ENCODE measurements at places on chromosomes 5 and 9. TPM values are rescaled to one million over a fixed set of nuclear protein-coding genes. Genes with fewer than 3 reads are reported as not detected.
A peak's percentile ranks its signal among the peaks of the same experiment; 100 is the strongest.

DNA sequence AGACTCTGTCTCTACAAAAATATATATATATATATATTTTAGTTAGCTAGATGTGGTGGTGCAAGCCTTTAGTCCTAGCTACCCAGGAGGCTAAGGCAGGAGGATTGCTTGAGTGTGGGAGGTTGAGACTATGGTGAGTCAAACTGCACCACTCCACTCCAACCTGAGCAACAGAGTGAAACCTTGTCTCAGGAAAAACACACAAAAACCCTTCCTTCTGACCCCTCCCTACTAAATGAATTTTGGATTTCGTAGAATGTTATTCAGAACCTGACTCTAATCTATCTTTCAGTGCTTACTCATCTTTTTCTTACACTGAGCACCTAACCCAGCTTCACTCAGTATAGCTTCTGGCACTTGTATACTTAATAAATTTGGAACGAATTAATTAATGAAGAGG lies 35.2 kb upstream of the IL7R start:
- no peak overlapping the region for H3K27ac ChIP-seq
- H3K36me3 ChIP-seq, result no peaks in the 10 kb centered on the region
- DNase-seq, result no peak
- no peaks in the 10 kb centered on the region for H3K27me3 ChIP-seq

DNA sequence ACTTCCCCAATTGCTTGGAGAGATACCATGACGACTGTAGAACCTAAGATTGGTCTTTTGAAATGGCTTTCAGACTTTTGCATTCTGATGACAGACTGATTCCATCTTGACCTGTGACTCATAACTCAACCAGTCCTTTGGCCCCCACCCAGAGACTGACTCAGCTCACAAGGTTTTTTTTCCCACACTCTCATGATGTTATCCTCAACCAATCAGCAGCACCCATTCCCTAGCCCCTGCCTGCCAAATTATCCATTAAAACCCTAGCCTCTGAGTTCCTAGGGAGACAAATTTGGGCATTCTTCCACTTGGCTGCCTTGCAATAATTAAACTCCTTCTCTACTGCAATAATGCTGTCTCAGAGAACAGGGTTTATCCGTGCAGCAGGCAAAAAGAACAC lies 1263.3 kb upstream of the CDH9 start:
- no peaks in the 10 kb centered on the region for H3K36me3 ChIP-seq
- H3K27me3 ChIP-seq, result no peaks in the 10 kb centered on the region
- no peak overlapping the region for H3K4me3 ChIP-seq
- no peaks in the 10 kb centered on the region for H3K4me1 ChIP-seq

GRCh38 chr5:117947836-117948235 lies 1040.5 kb downstream of the DTWD2 start:
- no peak overlapping the region for H3K4me3 ChIP-seq
- H3K4me1 ChIP-seq, result no peaks in the 10 kb centered on the region
- no peaks in the 10 kb centered on the region for H3K36me3 ChIP-seq
- DNase-seq, result no peak
- no peak overlapping the region for H3K27ac ChIP-seq

- no peak overlapping the region for H3K27ac ChIP-seq
- no peak overlapping the region for H3K4me3 ChIP-seq
- peaks cover 18% of the 10 kb centered on the region for H3K27me3 ChIP-seq
- no peak for DNase-seq
Observed at GRCh38 chr5:1662559-1663085, 137.0 kb downstream of the MRPL36 start.

DNA sequence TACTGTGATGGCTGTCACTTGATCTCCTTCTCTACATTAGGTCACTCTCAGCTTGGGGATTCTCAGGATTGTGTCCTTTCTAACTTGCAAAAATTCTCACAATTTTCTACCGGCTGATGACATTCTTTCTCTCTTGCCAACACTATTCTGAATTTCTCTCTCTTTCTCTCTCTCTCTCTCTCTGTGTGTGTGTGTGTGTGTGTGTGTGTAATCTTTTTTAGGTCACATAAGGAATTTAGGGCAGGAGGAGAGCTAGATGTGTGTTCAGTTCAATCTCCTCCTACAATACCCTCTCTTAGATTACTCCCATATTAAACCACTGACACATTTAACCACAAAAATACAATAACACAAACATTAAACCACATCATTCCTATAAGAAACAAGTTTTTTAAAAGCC lies 242.3 kb upstream of the NREP start:
- DNase-seq, result no peak
- no peaks in the 10 kb centered on the region for H3K36me3 ChIP-seq
- H3K4me1 ChIP-seq, result no peaks in the 10 kb centered on the region
- H3K4me3 ChIP-seq, result no peak overlapping the region
- H3K27me3 ChIP-seq, result no peaks in the 10 kb centered on the region
- no peak overlapping the region for H3K27ac ChIP-seq

- H3K36me3 ChIP-seq, result no peaks in the 10 kb centered on the region
- no peak for DNase-seq
- no peak overlapping the region for H3K27ac ChIP-seq
- H3K27me3 ChIP-seq, result no peaks in the 10 kb centered on the region
- no peak overlapping the region for H3K4me3 ChIP-seq
- H3K4me1 ChIP-seq, result no peaks in the 10 kb centered on the region
Observed at GRCh38 chr5:180439911-180440769, 54.0 kb upstream of the CNOT6 start.

DNA sequence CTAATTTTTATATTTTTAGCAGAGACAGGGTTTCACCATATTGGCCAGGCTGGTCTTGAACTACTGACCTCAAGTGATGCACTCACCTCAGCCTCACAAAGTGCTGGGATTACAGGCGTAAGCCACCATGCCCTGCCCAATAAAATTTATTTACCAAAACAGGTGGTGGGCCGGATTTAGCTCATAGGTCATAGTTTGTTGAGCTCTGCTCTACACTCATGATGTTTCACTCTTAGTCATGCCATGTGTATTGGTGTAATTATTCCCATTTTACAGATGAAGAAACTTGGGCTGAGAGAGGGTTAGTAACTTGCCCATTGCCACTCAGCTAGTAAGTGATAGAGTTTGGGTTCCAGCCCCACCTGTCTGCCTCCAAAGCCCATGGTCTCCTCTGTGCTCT lies 93.1 kb upstream of the WWC1 start:
- no peaks in the 10 kb centered on the region for H3K27me3 ChIP-seq
- no peak overlapping the region for H3K4me3 ChIP-seq
- no peak overlapping the region for H3K27ac ChIP-seq
- H3K4me1 ChIP-seq, result no peaks in the 10 kb centered on the region

GRCh38 chr9:104856413-104856941 lies 71.5 kb downstream of the ABCA1 start:
- H3K4me3 ChIP-seq, result no peak overlapping the region
- H3K4me1 ChIP-seq, result no peaks in the 10 kb centered on the region
- DNase-seq, result no peak
- no peaks in the 10 kb centered on the region for H3K27me3 ChIP-seq
- H3K27ac ChIP-seq, result no peak overlapping the region

- H3K27me3 ChIP-seq, result no peaks in the 10 kb centered on the region
- no peaks in the 10 kb centered on the region for H3K4me1 ChIP-seq
- no peaks in the 10 kb centered on the region for H3K36me3 ChIP-seq
- no peak overlapping the region for H3K27ac ChIP-seq
- no peak overlapping the region for H3K4me3 ChIP-seq
Observed at GRCh38 chr5:57311921-57312735, 138.3 kb downstream of the GPBP1 start.

DNA sequence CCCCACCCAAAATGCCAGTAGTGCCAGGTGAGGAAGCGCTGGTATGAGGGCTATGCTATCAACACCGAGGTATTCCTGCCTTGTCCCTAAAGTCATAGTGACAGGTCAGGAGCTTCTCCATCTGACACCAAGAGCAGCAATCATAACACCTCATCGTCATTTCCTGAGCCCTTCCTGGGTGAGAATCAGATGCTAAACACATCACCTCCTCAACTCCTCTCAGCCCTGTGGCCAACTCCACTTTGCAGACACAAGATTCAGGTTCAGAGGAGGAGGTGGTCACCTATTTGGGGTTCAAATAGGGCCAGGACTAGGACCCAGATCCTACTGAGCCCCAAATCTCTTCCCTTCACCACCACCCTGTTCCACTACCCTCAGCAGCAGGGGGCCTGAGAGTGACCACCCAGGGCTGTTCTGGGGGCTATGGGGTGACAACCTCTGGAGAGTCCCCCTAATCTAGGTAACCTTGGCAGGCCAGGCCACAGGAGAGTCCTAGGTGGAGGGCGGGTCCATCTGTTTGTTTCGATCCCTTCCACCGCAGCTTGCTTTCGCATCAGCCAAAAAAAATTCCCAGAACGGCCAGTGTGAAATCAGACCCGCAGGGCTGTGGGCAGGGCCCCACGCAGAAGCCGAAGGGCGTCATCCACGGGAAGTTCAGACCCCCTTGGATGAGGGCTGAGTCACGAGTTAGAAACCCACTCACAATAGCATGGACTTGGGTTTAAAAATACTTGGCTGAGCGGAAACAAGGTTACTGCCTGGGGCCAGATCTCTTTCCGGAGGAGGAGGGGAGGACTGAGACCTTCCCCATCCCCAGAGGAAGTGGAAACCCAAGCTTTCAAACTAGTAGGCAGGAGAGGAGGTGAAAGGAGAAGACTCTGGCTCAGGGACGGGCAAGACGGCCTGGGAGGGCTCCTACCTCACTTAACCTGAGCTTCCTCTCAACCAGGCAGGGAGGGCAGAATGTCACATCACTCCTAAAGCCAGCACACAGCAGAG lies 8.7 kb downstream of the STK10 start:
- no peaks in the 10 kb centered on the region for H3K27me3 ChIP-seq
- peak; percentile 34 for DNase-seq
- no peak overlapping the region for H3K4me3 ChIP-seq

GRCh38 chr5:33761139-33761538 lies 130.7 kb downstream of the ADAMTS12 start:
- no peak overlapping the region for H3K4me3 ChIP-seq
- no peaks in the 10 kb centered on the region for H3K27me3 ChIP-seq
- H3K4me1 ChIP-seq, result no peaks in the 10 kb centered on the region
- H3K27ac ChIP-seq, result no peak overlapping the region

DNA sequence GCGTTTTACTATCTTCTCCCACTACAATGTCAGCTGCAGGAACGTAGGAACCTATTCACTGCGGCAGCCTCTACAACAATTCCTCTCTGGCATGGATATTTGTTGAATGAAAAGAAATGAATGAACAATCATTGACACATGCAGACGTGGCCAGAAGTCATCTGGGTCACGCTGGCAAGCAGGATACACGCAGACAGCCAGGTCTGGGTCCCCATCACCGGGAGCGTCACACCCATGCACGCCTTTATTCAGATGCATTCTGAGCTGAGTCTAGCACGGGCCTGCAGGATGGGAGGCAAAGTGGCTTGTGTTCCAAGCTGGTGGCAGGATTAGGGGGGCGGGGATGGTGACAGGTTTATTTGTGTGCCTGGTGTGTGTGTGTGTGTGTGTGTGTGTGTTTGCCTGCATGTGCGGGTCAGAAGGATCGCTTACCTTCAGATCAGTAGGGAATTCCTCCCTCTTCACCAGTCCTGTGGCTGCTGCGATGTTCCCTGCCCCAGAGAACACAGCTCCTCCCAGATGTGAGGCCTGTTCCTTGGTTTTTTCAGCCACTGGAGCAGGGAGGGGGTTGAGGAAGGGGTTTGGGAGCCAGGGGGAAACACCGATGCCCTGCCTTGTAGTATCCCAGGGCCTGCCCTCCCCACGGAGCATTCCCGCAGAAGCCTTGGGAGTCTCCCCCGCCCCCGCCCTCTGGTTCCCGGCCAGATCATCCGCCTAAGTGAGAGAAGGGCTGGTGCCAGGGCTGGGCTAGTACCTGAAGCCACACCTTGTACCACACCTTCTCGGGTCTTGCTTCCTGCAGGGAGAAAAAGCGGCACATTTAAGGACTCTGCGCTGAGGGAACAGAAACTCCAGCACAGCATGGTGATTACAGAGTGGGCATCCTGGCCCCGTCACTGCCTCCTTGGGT lies 4.1 kb downstream of the SNCB start:
- H3K4me3 ChIP-seq, result no peak overlapping the region
- no peaks in the 10 kb centered on the region for H3K36me3 ChIP-seq
- no peak overlapping the region for H3K27ac ChIP-seq
- DNase-seq, result peak; percentile 73

DNA sequence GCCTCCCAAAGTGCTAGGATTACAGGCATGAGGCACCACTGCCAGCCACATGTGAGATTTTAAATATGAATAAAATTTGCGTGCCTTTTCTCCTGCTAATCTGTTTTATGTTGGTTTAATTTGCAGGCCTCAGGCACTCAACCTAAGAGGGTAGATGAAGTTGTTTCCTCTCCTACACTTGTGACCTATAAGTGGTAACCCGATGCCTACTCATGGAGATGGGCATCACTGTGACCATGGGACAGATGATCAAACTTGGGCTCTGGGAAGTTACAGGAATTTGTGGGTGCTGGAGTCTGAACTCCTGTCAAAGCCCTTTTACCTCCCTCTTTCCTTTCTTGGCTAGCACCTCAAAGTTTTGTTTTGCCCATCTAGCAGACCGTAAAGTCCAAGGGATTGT lies 1.1 kb downstream of the SLC28A3 start:
- no peak overlapping the region for H3K27ac ChIP-seq
- H3K36me3 ChIP-seq, result no peaks in the 10 kb centered on the region
- peaks cover 3% of the 10 kb centered on the region for H3K4me1 ChIP-seq
- H3K27me3 ChIP-seq, result no peaks in the 10 kb centered on the region
- DNase-seq, result no peak

GRCh38 chr9:79759460-79759859 lies 187.7 kb downstream of the TLE4 start:
- no peaks in the 10 kb centered on the region for H3K36me3 ChIP-seq
- no peak for DNase-seq
- H3K27me3 ChIP-seq, result no peaks in the 10 kb centered on the region
- no peaks in the 10 kb centered on the region for H3K4me1 ChIP-seq

GRCh38 chr9:82147798-82148425 lies 159.3 kb downstream of the SPATA31D1 start:
- no peaks in the 10 kb centered on the region for H3K4me1 ChIP-seq
- no peak for DNase-seq
- H3K4me3 ChIP-seq, result no peak overlapping the region
- no peak overlapping the region for H3K27ac ChIP-seq
- H3K27me3 ChIP-seq, result no peaks in the 10 kb centered on the region
- H3K36me3 ChIP-seq, result no peaks in the 10 kb centered on the region

GRCh38 chr9:85283421-85283820 lies 458.3 kb downstream of the AGTPBP1 start:
- no peak for DNase-seq
- no peaks in the 10 kb centered on the region for H3K27me3 ChIP-seq
- H3K4me1 ChIP-seq, result no peaks in the 10 kb centered on the region
- H3K27ac ChIP-seq, result no peak overlapping the region
- H3K36me3 ChIP-seq, result no peaks in the 10 kb centered on the region

GRCh38 chr5:39498278-39498952 lies 73.6 kb upstream of the DAB2 start:
- H3K4me1 ChIP-seq, result peaks cover 4% of the 10 kb centered on the region
- H3K4me3 ChIP-seq, result no peak overlapping the region
- H3K36me3 ChIP-seq, result no peaks in the 10 kb centered on the region
- H3K27ac ChIP-seq, result no peak overlapping the region
- H3K27me3 ChIP-seq, result no peaks in the 10 kb centered on the region

Gene CCDC187
- total RNA-seq, result 0.48 TPM

Gene DMXL1
- total RNA-seq, result 28.7 TPM

Gene IFNB1
- not detected for total RNA-seq

Measured in colonic mucosa (tissue), 4 donors.